IMR-90 (cell line): ENCODE measurements at places on chromosomes 2 and 18. TPM values are rescaled to one million over a fixed set of nuclear protein-coding genes. Genes with fewer than 3 reads are reported as not detected.

GRCh38 chr18:75003764-75004690 lies 204.9 kb downstream of the PTGR3 start:
- DNase-seq, result no peak

DNA sequence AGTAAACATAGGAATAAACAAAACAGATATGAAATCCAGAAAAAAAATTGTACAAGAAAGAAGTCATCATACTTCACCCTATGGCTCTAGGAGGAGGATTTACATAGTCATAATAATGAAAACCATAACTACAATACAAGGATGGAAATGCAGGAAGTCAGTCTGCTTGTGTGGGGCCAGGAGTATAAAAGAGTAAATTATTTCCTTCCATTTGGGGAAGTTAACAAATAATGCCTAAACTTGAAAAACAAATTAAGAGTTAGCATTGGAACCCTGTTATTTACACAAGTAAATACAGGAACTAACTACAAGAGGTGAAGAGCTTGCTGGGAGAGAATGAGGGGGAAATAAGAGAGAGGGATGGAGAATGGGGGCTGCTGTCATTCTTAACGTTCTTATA lies 15.4 kb downstream of the TMEM163 start:
- DNase-seq, result no peak

GRCh38 chr2:232343821-232344220 lies 34.7 kb upstream of the ALPP start:
- no peak for DNase-seq

DNA sequence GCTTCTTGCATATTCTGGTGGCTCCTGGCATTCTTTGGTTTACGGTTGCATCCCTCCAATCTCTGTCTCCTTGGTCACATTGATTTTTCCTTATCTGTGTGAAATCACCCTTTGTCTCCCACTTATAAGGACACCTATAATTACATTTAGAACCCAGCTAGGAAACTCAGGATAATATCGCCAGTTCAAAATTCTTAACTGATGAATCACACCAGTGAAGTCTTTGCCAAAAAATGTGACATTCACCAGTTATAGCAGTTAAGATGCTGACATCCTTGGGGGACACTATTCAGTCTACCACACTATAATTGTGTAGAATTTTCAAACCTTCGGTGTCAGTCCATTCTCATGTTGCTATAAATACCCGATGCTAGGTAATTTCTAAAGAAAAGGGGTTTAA lies 320.2 kb downstream of the TMX3 start:
- peak; percentile 21 for DNase-seq

DNA sequence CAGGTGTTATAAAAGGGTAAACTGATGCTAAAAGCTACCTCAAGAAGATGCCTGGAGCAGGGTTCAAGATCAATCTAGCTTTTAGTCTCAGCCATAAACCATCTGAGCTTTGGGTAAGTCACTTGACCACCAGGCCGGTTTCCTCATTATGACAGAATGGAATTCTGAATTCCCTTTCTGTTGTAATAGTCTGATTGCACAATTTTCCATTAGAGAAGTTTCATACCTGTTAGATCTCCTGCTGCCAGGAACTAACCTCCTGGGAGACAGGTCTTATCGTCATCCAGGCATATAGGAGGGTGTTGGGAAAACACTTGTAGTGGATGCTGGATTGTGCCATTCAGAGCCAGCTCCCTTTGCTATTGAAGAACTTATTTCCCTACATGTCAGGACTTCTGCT lies 272.5 kb downstream of the TDRD15 start:
- DNase-seq, result no peak

RIT2 gene
- not detected in 2 replicates for polyA plus RNA-seq

KIAA2012 gene
- 0.04 and 0.09 TPM in 2 replicates for polyA plus RNA-seq
